ENCODE measurements at places on chromosomes 7 and 10.

DNA sequence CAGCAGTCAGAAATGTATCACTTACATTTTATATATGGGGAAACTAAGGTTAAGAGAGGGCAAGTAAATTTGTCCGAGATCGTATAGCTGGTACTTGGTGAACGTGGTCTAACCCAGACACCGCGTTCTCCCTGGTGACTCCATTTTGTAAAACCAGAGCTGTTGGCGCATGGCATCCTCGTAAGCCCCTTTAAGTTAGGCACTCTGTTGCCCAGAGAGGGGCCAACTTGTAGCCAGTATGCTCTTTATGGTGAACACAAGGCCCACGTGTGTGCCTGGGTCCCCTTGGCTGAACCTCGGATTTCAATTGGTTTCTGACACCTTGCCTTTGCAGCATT, 39.7 kb upstream of the ZNF518A start:
- DNase-seq = no peak

- no peak for DNase-seq
These were observed 31.9 kb downstream of the ANKRD26 start for GRCh38 chr10:27068217-27068891.

GRCh38 chr7:120724955-120725354, 133.0 kb downstream of the TSPAN12 start:
- no peak for DNase-seq

DNA sequence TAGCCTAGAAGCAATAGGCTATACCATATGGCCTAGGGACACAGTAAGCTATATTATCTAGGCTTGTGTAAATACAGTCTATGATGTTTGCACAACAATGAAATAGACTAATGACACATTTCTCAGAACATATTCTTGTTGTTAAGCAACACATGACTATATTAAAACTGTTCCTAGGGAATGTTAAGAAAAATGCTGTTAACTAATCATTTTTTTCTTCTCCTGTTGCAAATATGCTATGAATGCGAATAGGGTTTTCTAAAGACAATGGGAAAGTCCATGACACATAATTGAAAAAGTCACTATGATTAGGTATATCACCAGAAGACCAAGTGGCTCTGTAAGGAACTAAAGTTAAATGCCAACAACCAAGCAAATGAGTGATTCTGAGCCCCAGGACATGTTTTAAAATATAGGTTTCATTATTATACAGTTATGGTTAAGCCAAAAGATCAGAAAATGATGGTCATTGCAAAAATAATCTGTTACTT, 454.0 kb upstream of the SORCS1 start:
- no peak for DNase-seq

All from K562 (cell line).